SK-N-SH (cell line): ENCODE measurements at places on chromosomes 12 and 14.

DNA sequence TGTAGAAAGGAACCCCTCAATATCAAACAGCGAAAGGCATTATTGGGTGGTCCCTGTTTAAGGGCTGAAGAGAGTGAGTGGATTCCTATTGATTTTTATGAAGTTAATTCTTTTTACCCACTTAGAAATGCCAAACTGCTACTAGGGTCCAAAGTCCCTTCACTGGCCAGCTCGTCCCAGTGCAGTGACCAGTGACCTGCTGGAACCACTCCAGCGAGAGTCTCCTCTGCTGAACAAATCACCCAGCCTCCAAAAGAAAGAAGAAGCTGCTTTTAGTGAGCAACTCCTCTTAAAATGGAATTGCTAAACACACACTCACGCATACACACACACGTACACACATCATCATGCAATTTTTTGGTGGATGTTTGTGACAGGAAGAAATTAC is 198.2 kb upstream of the PLEKHG7 start:
- H3K4me3 ChIP-seq, result no peak overlapping the region
- no peak for DNase-seq
- no peaks in the 10 kb centered on the region for H3K36me3 ChIP-seq
- H3K27ac ChIP-seq, result no peak overlapping the region
- no peaks in the 10 kb centered on the region; the same call in 1 of the 2 replicates for H3K27me3 ChIP-seq
- H3K4me1 ChIP-seq, result no peaks in the 10 kb centered on the region

DNA sequence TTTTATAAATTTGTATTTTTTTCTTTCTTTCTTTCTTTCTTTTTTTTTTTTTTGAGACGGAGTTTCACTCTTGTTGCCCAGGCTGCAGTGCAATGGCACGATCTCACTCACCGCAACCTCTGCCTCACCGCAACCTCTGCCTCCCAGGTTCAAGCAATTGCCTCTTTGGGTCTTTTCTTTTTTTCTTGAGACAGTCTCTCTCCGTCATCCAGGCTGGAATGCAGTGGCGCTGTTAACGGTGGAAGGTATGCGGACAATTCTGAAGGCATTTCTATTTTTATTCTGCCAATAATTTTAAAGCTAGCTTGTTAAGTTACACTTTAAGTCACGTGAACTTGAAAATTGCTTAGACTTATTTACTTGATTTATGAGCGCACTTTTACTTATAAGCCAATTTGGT is 8.8 kb upstream of the PHC1 start:
- DNase-seq, result no peak
- no peaks in the 10 kb centered on the region; the same call in 1 of the 2 replicates for H3K27me3 ChIP-seq
- H3K4me3 ChIP-seq, result no peak overlapping the region
- no peaks in the 10 kb centered on the region for H3K36me3 ChIP-seq
- no peak overlapping the region for H3K27ac ChIP-seq

DNA sequence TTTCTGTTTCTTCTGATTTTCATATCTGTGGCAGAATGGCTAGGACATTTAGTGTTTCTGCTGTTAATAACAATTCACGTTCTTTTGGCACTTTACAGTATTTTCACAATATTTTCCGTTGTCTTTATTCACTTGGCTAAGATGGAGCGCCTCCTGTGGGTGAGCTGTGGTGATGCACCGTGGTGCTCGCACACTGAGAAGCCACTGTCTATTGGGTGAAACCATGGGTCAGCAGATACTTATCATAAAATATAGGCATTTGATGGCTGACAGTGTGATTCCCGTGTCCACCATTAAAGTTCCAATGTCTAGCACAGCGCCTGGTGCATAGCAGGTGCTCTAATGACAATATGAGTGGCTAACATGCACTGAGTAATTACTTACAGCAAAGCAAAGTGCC is 141.8 kb downstream of the VRK1 start:
- H3K36me3 ChIP-seq, result no peaks in the 10 kb centered on the region
- H3K4me3 ChIP-seq, result no peak overlapping the region; the same call in 1 of the 2 replicates
- H3K27ac ChIP-seq, result no peak overlapping the region
- no peaks in the 10 kb centered on the region for H3K27me3 ChIP-seq

DNA sequence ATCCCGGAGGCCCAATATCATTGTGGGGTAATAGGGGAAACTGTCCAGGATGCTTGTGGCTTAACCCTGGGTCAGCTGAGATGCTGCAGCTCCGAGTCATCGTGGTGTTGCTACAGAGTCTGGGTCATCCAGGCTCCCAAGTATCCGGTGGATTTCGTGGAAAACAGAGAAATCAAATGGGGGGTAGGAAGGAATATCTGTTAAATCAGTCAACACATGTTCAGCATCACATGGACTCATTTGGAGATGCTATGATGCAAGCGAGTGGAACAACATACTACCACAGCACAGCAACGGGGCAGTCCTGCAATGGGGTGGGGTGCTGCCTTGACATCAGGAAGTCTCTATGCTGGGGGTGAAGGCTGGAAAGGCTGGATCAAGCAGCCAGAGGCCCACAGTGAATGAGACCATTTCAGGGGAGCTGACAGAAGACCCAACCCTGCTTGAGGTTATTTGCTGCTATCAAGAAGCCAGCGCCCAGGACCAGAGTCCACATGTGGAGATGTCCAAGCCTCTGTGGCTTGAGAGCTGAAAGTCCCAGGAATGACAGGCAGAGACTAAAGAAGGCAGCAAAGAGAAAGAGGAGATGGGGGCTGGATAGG is 22.9 kb downstream of the VDR start:
- H3K4me3 ChIP-seq, result no peak overlapping the region
- no peak overlapping the region for H3K27ac ChIP-seq
- peaks cover 14% of the 10 kb centered on the region; the same call in 1 of the 2 replicates for H3K4me1 ChIP-seq
- no peaks in the 10 kb centered on the region for H3K36me3 ChIP-seq
- H3K27me3 ChIP-seq, result no peaks in the 10 kb centered on the region

DNA sequence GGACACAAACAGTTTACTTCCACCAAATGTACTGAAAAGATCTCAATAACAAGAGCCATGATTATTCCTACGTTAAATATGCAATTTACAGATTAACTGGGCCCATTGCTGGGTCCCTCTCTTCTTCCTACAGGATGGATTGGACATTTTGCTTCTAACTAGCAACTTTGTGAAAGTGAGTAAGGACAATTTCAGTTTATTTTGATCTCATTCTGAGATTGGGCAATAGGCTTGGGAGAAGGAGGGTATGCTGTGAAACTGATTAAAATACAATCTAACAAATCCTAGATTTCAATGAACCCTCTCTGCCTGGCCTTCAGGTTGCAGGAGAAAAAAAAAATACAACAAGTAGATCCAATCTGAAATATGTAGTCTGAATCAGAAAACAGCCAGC is 121.5 kb downstream of the PRKD1 start:
- peaks cover 6% of the 10 kb centered on the region; the same call in 1 of the 2 replicates for H3K4me1 ChIP-seq
- H3K4me3 ChIP-seq, result no peak overlapping the region
- no peak overlapping the region for H3K27ac ChIP-seq
- no peak for DNase-seq

DNA sequence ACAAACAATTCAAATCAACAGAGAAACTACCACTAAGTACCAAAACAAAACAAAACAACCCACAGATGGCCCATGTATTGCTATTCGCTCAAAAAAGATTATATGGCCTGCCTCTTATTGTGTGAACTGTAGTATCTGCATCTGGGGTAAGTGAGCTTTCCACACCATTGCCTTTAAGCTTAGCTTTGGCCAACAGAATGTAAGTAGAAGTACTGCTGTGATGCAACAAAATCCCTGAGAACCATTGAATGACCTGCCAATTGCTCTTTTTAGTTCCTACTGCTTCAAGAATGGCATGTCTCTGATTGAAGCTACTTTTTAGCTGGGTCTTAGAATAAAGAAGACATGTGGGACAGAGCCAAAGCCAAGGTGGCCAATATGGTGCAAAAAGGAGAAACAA is 32.5 kb downstream of the PPFIA2 start:
- no peaks in the 10 kb centered on the region for H3K27me3 ChIP-seq
- H3K36me3 ChIP-seq, result no peaks in the 10 kb centered on the region
- no peak for DNase-seq
- no peak overlapping the region for H3K27ac ChIP-seq
- H3K4me3 ChIP-seq, result no peak overlapping the region

GRCh38 chr14:63438065-63438757 is 105.0 kb downstream of the PPP2R5E start:
- peak overlapping the region; percentile 40 for H3K4me3 ChIP-seq
- peak overlapping the region; percentile 88 for H3K27ac ChIP-seq
- no peaks in the 10 kb centered on the region for H3K36me3 ChIP-seq
- H3K27me3 ChIP-seq, result no peaks in the 10 kb centered on the region
- H3K4me1 ChIP-seq, result peaks cover 45% of the 10 kb centered on the region

GRCh38 chr12:6301721-6302120 is 8.8 kb upstream of the PLEKHG6 start:
- H3K36me3 ChIP-seq, result no peaks in the 10 kb centered on the region
- DNase-seq, result no peak
- H3K27ac ChIP-seq, result no peak overlapping the region
- no peak overlapping the region for H3K4me3 ChIP-seq

GRCh38 chr12:57479376-57480115 is at the start of gene ARHGAP9:
TSS of gene ARHGAP9 (minus strand) at chr12:57479866. CDS start at chr12:57479406, 460 bp downstream.
- H3K4me1 ChIP-seq, result no peaks in the 10 kb centered on the region; the same call in none of the 2 replicates
- H3K36me3 ChIP-seq, result no peaks in the 10 kb centered on the region
- H3K27ac ChIP-seq, result no peak within 1 kb of the TSS
- peaks cover 22% of the 10 kb centered on the region for H3K27me3 ChIP-seq

DNA sequence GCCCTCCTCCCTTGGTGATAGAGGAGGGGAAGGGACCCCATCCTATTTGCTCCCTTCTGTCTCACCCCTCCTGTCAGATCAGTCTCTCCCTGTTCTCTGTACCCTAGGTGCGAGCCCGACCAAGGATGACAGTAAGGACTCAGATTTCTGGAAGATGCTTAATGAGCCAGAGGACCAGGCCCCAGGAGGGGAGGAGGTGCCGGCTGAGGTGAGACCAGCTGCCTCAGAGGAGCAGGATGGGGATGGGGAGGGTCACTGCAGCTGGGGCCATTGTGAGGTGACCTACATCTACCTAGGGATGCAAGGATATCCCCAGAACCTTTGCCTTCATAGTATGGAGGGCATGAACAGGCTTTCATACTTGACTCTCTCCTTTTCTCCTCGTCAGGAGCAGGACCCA is 22.2 kb downstream of the AGAP2 start:
- peaks cover 38% of the 10 kb centered on the region; the same call in 1 of the 2 replicates for H3K36me3 ChIP-seq
- no peak overlapping the region for H3K4me3 ChIP-seq
- H3K27me3 ChIP-seq, result no peaks in the 10 kb centered on the region
- H3K4me1 ChIP-seq, result no peaks in the 10 kb centered on the region
- no peak overlapping the region for H3K27ac ChIP-seq
- DNase-seq, result no peak

GRCh38 chr14:23548351-23549318 is 2.9 kb downstream of the ZFHX2 start:
- no peak for DNase-seq
- H3K27ac ChIP-seq, result no peak overlapping the region
- H3K4me3 ChIP-seq, result no peak overlapping the region
